WTC11 (cell line): ENCODE measurements at places on chromosomes 3 and 15. TPM values are rescaled to one million over a fixed set of nuclear protein-coding genes. Genes with fewer than 3 reads are reported as not detected.

The LNP1 gene
- 6.7 to 7.9 TPM (median 6.8 TPM) in 3 replicates for total RNA-seq

GRCh38 chr3:68912376-68912775 lies 20.0 kb downstream of the TAFA4 start:
- H3K36me3 ChIP-seq: no peaks in the 10 kb centered on the region
- peaks cover 26% of the 10 kb centered on the region for H3K4me1 ChIP-seq
- DNase-seq: no peak

GRCh38 chr3:108301695-108302404 lies 5.5 kb downstream of the HHLA2 start:
- no peak overlapping the region for H3K27ac ChIP-seq
- DNase-seq: no peak
- H3K4me3 ChIP-seq: no peak overlapping the region
- H3K36me3 ChIP-seq: no peaks in the 10 kb centered on the region

The PIF1 gene
- 174 to 249 TPM (median 184 TPM) in 3 replicates for total RNA-seq

- H3K36me3 ChIP-seq: no peaks in the 10 kb centered on the region
- no peaks in the 10 kb centered on the region for H3K27me3 ChIP-seq
- H3K27ac ChIP-seq: no peak overlapping the region
- DNase-seq: no peak
- H3K4me1 ChIP-seq: peaks cover 7% of the 10 kb centered on the region
- no peak overlapping the region for H3K4me3 ChIP-seq
Measured at GRCh38 chr3:154112146-154112852, 8.9 kb upstream of the ARHGEF26 start.
